Left lung (tissue), 14 donors: ENCODE measurements at places on chromosomes 12 and 14. TPM values are rescaled to one million over a fixed set of nuclear protein-coding genes. Genes with fewer than 3 reads are reported as not detected.

Gene ARMH4
- polyA plus RNA-seq = 18.4 TPM

DNA sequence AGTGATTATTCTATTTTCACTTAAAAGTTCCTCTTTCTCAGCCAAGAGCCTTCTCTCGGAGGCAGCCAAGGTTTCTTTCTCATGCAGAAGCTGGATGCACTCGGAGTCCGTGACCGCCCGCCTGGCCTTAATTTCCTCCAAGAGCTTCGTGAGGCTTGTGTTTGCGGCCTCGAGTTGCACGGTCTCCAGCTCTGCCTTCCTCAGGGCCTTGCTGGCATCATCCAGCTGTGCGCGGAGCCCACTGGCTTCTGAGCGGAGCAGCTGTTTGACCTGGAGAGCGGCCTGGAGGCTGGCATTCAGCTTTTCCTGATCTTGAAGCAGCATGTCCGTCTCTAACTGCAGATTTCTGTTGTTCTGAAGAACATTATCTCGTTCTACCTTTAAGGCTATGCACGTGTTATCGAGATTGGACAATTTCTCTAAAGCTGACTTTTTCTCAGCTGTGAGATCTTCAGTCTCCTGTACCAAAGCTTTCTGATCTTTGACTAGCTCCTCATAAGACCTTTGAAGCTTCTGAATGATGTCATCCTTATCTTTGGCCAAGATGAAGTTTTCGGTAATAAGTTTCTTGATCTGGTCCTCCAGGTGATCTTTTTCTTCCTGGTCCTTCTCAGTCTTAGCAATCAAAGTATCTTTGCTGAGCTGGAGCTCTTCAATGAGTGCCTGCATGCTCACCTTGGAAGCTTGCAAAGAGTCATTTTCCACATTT, 57.2 kb upstream of the VPS33A start:
- no peak for DNase-seq
- no peaks in the 10 kb centered on the region for H3K4me1 ChIP-seq
- no peak overlapping the region for H3K27ac ChIP-seq
- peaks cover 5% of the 10 kb centered on the region for H3K36me3 ChIP-seq
- no peaks in the 10 kb centered on the region for H3K27me3 ChIP-seq

GRCh38 chr12:25151476-25151875, 43.5 kb downstream of the DNAI7 start:
- H3K4me1 ChIP-seq = no peaks in the 10 kb centered on the region
- peak; percentile 72 for DNase-seq
- no peaks in the 10 kb centered on the region for H3K36me3 ChIP-seq

- H3K4me1 ChIP-seq = no peaks in the 10 kb centered on the region
- no peaks in the 10 kb centered on the region for H3K36me3 ChIP-seq
- H3K27me3 ChIP-seq = no peaks in the 10 kb centered on the region
- peak overlapping the region; percentile 50 for H3K27ac ChIP-seq
- peak; percentile 81 for DNase-seq
These were observed 22.2 kb upstream of the PLEKHG3 start for GRCh38 chr14:64681796-64682710.

- no peak for DNase-seq
- H3K4me3 ChIP-seq = no peak overlapping the region
- peaks cover 11% of the 10 kb centered on the region for H3K4me1 ChIP-seq
- no peaks in the 10 kb centered on the region for H3K36me3 ChIP-seq
- no peak overlapping the region for H3K27ac ChIP-seq
These were observed 39.3 kb downstream of the PITPNM2 start for GRCh38 chr12:123111498-123112165.

Gene GALC
- 38.4 TPM for polyA plus RNA-seq

- no peaks in the 10 kb centered on the region for H3K36me3 ChIP-seq
- no peak overlapping the region for H3K27ac ChIP-seq
- no peak overlapping the region for H3K4me3 ChIP-seq
- no peaks in the 10 kb centered on the region for H3K27me3 ChIP-seq
- no peak for DNase-seq
These were observed 291.5 kb downstream of the NELL2 start for GRCh38 chr12:44584625-44585024.

Gene C12orf42
- not detected for polyA plus RNA-seq

- no peaks in the 10 kb centered on the region for H3K36me3 ChIP-seq
These were observed 434.1 kb downstream of the NOVA1 start for GRCh38 chr14:26163761-26164160.

- no peak overlapping the region for H3K4me3 ChIP-seq
- no peaks in the 10 kb centered on the region for H3K36me3 ChIP-seq
- no peak overlapping the region for H3K27ac ChIP-seq
- peaks cover 10% of the 10 kb centered on the region for H3K4me1 ChIP-seq
These were observed 76.6 kb downstream of the RNF34 start for GRCh38 chr12:121476477-121476876.

GRCh38 chr14:75204116-75204515, 27.7 kb upstream of the TMED10 start:
- peaks cover 14% of the 10 kb centered on the region for H3K4me1 ChIP-seq
- H3K27ac ChIP-seq = no peak overlapping the region
- no peak overlapping the region for H3K4me3 ChIP-seq
- H3K27me3 ChIP-seq = no peaks in the 10 kb centered on the region

DNA sequence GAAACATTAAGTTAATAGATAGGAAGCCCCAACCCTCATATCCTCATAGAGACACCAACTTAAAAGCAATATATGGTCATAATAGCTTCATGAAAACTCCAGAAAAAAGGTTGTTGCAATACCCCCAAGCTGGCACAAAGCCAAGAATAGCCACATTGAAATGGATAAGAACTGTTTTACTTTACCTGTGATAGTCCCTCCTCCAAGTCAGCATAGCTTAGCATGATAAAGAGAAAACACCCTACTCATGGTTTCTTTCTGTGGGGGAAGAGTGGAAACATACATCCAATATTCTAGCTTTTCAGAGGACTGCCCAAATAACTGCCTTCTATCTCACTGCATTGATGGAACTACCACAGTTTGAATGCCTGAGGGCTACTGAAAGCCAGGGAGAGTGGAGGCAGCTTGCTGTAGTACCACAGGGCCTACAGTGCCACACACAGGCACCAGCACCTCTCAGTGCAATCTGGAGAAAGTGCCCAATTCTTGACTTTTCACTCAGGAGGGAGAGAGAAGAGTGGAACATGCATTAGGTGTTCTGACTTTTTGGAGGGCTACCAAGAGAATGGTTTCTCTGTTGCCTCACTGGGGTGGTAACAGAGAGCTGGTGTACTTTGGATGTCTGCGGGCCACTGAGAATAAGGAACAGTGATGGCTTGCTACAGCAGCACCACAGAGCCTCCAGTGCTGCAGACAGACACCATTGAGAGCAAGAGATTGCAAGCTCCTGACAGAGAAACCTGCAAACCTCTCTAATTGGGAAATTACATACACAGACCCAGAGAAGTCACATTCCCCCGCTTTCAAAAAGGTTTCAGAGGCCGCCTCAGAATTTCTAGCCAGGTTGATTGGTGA, 157.1 kb upstream of the GARIN2 start:
- no peak overlapping the region for H3K4me3 ChIP-seq
- no peak overlapping the region for H3K27ac ChIP-seq
- H3K4me1 ChIP-seq = no peaks in the 10 kb centered on the region
- no peak for DNase-seq
- H3K27me3 ChIP-seq = no peaks in the 10 kb centered on the region

DNA sequence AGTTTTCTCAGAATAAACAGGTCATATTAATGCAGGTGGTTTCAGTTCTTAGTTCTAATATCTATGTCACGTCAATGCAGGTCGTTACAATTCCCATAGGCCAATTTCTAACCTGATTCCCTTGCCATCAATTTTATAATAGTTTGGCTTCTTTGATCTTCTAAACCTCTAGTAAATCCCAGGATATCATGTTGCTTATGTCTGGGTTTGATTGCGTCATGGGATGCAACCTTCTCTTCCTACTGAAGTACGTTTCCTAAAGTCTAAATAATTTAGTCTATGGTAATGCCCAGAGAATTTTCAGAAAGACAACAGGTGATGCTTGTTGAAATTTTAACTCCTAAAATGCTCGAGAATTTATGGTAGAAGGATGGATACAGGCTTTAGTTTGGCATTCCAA, 19.2 kb downstream of the TAS2R7 start:
- no peak overlapping the region for H3K27ac ChIP-seq
- H3K4me3 ChIP-seq = no peak overlapping the region
- DNase-seq = no peak
- H3K27me3 ChIP-seq = no peaks in the 10 kb centered on the region
- no peaks in the 10 kb centered on the region for H3K4me1 ChIP-seq
- no peaks in the 10 kb centered on the region for H3K36me3 ChIP-seq

- H3K27ac ChIP-seq = no peak overlapping the region
- no peak for DNase-seq
- H3K36me3 ChIP-seq = no peaks in the 10 kb centered on the region
- no peaks in the 10 kb centered on the region for H3K27me3 ChIP-seq
- no peak overlapping the region for H3K4me3 ChIP-seq
These were observed 329.8 kb upstream of the SFSWAP start for GRCh38 chr12:131380965-131381705.

GRCh38 chr14:45251912-45252311, 1.1 kb downstream of the MIS18BP1 start:
- H3K4me1 ChIP-seq = peaks cover 5% of the 10 kb centered on the region
- peak overlapping the region; percentile 66 for H3K4me3 ChIP-seq
- no peak for DNase-seq
- no peaks in the 10 kb centered on the region for H3K27me3 ChIP-seq
- H3K27ac ChIP-seq = peak overlapping the region; percentile 95
- H3K36me3 ChIP-seq = no peaks in the 10 kb centered on the region

DNA sequence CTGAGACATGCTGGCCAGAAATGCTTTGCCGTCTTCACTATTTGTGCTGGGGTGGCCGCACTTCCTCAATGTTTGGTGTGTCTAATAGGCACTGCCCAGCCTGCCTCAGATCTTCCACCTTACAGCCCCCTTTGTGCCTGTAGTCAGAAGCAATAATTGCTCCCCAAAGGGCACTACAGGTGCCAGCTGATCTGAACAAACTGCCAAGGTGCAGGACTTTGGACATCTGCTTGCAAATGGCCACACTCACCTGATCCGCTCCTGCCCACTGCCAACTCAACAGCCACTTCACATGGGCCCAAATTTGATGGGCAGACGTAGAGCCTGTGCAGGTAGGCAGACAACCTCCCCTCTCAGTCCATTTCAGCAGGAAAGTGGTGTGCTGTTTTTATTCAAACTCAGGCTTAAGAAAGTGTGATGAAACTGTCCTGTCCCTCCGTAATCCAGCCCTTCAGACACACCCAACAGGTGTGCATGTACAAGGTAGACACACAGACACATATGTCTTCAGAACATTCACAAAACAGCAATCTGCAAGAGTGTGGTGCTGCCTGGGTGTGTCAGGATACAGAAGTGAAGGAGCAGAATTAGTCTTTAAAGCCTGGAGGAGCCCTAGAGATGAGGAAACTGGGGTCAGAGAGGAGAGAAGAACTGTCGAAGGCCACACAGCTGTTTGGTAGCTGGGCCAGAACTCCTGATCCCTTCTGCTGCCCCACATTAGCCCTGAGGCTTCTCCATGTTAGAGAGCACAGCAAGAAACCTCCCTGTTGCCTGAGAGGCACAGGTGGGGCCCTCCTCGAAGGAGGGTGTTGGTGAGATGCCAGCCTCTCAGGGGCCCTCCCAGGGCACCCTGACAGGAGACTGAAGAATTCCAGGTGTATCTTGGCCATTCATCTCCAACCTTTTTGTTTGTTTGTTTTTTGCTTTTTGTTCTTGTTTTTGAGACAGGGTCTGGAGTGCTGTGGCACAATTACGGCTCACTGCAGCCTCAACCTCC, 4.4 kb upstream of the KRT75 start:
- DNase-seq = no peak
- no peaks in the 10 kb centered on the region for H3K4me1 ChIP-seq
- H3K4me3 ChIP-seq = no peak overlapping the region
- no peaks in the 10 kb centered on the region for H3K27me3 ChIP-seq
- H3K27ac ChIP-seq = no peak overlapping the region
- no peaks in the 10 kb centered on the region for H3K36me3 ChIP-seq

DNA sequence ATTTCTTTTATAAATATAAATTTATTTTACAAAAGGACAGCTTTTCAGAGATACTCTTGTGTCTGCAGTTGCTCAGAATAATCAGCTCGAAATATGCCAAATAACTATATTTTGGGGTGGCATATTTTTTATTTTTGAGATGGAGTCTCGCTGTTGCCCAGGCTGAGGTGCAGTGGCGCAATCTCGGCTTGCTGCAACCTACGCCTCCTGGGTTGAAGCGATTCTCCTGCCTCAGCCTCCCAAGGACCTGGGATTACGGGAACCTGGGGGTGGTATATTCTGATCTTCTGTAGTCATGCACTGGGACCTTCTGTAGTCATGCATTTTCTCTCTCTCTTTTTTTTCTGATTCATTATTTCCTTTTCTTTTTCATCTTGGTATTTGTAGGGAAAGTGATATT, 135.0 kb upstream of the AMIGO2 start:
- no peak overlapping the region for H3K27ac ChIP-seq
- DNase-seq = no peak
- H3K4me3 ChIP-seq = no peak overlapping the region
- H3K27me3 ChIP-seq = no peaks in the 10 kb centered on the region

GRCh38 chr12:92439420-92439805, 263.4 kb upstream of the PLEKHG7 start:
- H3K4me1 ChIP-seq = peaks cover 16% of the 10 kb centered on the region
- H3K27ac ChIP-seq = no peak overlapping the region
- no peaks in the 10 kb centered on the region for H3K36me3 ChIP-seq
- no peaks in the 10 kb centered on the region for H3K27me3 ChIP-seq

DNA sequence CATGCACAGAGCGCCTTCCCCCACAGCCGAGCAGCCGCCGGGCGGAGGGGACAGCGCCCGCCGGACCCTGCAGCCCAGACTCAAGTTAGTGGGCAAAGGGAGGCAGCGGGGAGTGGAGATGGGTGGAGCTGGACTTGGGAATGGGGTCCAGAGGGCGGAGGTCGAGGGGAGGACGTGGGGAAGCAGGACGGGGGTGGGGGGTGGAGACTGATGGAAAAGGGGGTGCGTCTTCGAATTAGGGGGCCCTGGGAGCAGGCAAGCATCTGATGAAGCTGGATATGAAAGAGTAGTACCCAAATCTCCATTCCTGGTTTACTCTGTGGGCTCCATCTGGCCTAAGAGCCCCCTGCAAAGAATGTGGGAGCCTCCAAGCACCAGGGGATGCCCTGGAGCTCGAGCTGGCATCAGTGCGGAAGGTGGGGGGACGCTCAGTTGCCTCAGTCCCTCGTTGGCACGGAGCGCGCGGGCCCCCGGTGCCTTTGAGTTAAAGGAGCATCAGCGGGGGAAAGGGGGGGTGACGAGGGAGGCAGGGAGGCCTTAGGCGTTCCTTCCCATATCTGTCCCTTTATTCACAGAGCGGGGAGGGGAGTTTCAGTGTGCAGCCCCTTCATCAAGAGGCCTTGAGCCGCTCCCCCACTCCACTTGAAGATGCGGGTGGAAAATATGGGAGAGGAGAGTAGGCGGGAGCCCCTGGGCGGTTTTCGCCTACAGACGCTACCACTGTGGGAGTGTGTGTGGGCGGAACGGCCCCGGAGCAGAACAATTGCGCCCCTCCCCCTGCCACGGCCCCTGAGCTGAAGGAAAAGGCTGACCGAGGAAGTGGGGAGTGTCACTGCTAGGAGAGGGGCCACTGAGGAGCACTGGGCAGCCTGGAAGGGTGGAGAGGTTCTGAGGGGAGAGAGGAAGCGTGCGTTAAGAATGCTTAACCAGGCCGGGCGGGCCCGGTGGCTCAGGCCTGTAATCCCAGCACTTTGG, 644 bp downstream of the NAB2 start:
- peak overlapping the region; percentile 100 for H3K27ac ChIP-seq
- peaks cover 6% of the 10 kb centered on the region for H3K27me3 ChIP-seq
- H3K36me3 ChIP-seq = no peaks in the 10 kb centered on the region
- DNase-seq = peak; percentile 65

Gene TESPA1
- polyA plus RNA-seq = 1.4 TPM

- peak within 1 kb of the TSS; percentile 94 for H3K27ac ChIP-seq
- peak within 1 kb of the TSS; percentile 99 for H3K4me3 ChIP-seq
- H3K36me3 ChIP-seq = no peaks in the 10 kb centered on the region
These were observed at the start of gene LTBR for GRCh38 chr12:6383572-6384498. Gene LTBR (plus strand): TSS chr12:6384162. CDS start chr12:6384359, 197 bp downstream.
